A549 treated with ZK216348 at 1 μM for 4 hours (cell line): ENCODE measurements at places on chromosomes 6 and 20. TPM values are rescaled to one million over a fixed set of nuclear protein-coding genes. Genes with fewer than 3 reads are reported as not detected.

OTOR gene
- total RNA-seq: not detected in 5 replicates

TXLNB gene
- not detected in 5 replicates for total RNA-seq

CTSA gene
- total RNA-seq: 80.5 to 129 TPM (median 114 TPM) in 5 replicates

BEND6 gene
- 0.63 to 1.8 TPM (median 1.3 TPM) in 5 replicates for total RNA-seq

KCNK17 gene
- total RNA-seq: not detected in 5 replicates

HMGCLL1 gene
- 0.11 to 0.15 TPM (median 0.12 TPM) in 3 of 5 replicates, not detected in the others for total RNA-seq
